ENCODE measurements at places on chromosomes 16 and 17.

DNA sequence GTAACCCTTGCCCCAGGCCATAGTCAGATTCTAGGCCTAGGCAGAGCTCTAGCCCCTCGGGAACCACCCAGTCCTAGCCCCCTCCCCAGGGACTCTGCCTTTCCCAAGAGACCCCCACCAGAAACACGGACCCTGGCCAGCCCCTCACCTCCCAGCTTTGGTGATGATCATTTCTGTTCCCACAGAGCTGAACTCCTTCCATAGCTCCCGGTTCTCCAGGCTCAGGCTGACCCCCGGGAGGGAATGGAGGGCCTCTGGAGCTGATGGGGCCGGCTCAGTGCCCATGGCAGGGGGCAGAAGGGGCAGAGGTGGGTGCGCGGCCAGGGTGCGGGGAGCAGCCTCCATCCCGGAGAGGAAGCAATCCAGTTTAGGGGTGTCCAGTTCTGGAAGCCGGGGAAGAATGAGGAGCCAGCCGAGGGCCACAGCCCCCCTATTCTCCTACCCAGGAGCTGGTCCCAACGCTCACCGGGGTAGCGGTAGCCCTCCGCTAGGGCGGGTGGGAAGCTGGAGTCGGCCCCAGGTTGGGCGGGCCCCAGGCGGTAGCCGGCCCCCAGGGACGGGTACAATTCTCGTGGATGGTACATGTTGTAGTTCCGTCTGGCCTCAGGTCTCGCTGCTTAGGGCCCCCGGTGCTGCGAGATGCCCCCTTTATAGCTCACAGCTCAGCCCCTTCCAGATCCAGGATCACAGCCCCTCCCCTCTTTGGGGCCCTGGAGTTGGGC lies 953 bp downstream of the TBX6 start:
- no peak for DNase-seq

DNA sequence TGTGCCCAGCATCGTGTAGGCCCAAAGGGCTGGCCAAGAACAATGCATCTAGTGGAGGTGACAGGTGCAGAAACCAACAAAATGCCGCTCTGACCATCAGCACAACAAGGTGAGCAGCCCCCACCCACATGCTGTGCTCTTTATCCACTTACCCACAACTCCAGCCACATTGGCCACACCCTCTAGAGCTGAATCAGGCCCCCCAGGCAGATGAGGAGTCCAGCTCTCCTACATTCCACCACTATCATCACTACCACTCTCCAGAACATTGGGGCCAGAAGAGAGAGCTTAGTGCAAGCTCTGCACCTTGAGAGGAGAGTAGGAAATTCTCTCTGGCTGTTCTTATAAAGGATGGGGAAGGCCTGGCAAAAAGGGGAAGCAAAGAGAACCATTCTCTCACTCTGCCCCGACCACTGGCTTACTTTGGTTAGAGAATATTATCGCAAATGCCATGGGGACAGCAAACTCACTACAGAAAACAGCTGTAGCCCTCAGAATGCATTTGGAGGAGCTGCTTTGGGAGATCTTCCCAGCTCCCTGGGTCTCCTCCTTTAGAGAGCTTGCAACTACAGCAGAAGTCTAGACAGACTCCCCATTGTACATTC lies 75.0 kb downstream of the TMEM132E start:
- no peak for DNase-seq

DNA sequence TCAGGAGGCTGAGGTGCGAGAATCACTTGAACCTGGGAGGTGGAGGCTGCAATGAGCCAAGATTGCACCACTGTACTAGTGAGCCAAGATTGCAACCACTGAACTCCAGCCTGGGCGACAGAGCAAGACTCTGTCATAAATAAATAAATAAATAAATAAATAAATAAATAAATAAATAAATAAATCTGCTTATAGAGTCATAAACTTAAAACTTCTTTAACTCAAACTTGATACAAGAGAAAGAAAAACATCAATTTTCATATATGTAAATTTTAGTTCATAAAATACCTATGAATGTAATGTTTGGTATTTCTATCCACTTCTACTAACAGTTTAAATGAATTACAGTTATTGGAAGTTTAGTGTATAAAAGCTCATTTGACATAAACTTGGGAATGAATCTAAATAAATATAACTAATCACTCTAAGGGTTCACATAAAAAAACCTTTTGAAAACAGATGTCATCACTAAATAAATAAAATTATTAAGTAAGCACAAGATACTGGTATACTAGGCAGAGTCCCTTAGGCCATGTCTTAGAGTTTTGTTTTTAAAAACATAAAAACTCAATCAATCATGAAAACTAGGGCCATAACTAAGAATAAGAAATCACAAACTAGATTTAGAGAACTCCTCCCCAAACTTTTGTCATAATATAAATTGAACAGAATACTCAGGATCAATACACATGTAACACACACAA lies 54.1 kb downstream of the SMURF2 start:
- no peak for DNase-seq

GRCh38 chr17:5536866-5537650 lies 47.3 kb downstream of the NLRP1 start:
- DNase-seq = no peak

DNA sequence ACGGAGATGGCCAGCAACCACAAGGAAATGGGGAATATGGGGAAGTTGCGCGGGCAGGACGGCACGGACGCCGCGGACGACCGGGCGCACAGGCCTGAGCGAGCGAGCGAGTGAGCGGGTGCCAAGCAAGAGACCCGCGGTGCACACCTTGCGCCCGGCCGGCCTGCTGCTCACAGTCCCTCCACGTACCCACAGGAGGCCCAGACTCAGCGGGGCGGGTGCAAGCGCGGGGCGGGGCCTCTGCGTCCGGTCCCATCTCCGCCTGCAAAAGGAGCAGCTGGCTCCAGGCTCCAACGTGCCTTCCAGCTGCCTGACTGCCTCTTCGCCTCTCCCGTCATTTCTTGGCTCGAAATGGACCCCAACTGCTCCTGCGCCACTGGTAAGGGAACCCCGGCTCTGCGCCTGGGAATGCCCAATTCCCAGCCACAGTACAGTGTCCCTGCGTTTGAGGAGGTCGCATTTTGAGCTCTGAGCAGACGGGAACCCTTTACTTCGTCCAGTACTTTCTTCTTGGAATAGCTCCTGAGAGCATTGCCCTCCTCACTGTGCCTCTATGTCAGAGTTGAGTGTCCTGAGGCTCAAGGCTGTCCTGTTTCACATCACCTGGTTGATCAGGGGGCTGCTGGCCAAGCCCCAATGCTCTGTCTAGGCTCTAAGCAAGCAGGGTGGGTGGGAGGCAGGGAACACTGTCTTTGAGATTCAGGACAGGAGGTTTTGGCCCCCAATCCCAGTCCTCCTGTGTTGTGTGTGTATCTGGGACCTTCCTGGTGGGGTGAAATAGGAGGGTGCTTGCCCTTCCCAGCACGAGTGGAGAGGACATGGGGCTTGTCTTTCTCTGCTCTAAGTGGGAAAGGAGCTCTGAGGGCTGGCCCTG lies 8.1 kb upstream of the MT1E start:
- no peak for DNase-seq

DNA sequence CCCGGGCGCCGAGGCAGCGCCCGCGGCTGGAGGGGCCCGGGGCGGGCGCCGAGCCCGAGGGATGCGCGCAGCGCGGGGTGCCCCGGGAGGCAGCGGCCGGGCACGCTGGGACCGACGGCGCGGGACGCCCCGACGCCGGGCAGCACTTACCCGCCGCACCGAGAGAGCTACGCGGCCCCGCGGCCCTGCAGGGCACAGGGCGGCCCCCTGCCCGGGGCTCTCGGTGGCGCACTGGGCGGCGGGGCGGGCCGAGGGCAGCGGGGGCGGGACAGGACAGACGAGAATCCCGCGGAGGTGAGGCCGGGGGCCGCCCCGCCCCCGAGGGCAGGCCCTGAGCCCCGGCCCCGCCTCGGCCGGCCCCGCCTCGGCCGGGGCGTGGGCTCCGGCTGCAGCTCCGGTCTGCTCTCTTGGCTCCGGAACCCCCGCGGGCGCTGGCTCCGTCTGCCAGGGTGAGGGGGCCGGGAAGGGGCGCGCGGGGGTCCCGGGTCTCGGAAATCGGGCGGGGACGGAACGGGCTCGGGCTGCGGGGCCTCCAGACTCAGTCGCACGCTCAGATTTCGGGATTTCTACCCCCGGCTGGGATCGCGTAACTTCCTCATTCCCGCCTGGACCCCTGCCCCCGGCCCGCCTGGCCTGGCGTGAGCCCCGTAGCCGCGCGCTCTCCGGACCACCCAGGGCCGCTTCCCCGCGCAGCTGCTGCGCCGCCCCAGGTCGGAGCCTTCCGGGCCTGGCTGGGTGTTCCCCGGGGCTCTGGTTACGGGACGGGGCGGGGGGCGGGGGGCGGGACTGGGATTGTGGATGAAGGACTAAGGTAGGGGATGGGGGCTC lies at the start of gene PLD2:
Gene PLD2, plus strand, starts transcription at position 376 of the 828 bp plus-strand sequence. CDS start 621 bp downstream, outside the sequence.
- peak; percentile 76 for DNase-seq

GRCh38 chr16:8194794-8195193 lies 395.5 kb downstream of the TMEM114 start:
- no peak for DNase-seq

- no peak for DNase-seq
Measured at GRCh38 chr17:49343273-49343672, 18.8 kb downstream of the ZNF652 start.

- no peak for DNase-seq
Measured at GRCh38 chr16:5349670-5350517, 252.3 kb upstream of the EEF2KMT start.

- no peak for DNase-seq
Measured at GRCh38 chr16:188674-189073, 8.4 kb downstream of the HBQ1 start.

- DNase-seq = no peak
Measured at GRCh38 chr17:79631640-79632431, 21.0 kb upstream of the RBFOX3 start.

Data from stimulated activated CD8-positive, alpha-beta memory T cell treated with anti-CD3 and anti-CD28 coated beads, Interleukin-12 subunit alpha, Interleukin-12 subunit beta, amount 100 ng/mL, for 4 hours (primary cell).